ENCODE measurements at places on chromosomes 7 and 10.
A peak's percentile ranks its signal among the peaks of the same experiment; 100 is the strongest.

GRCh38 chr7:15658247-15658646, 28.2 kb downstream of the MEOX2 start:
- DNase-seq = no peak
- no peaks in the 10 kb centered on the region for H3K27me3 ChIP-seq
- H3K4me3 ChIP-seq = no peak overlapping the region
- no peaks in the 10 kb centered on the region for H3K4me1 ChIP-seq
- no peaks in the 10 kb centered on the region for H3K36me3 ChIP-seq

- no peak overlapping the region for H3K27ac ChIP-seq
- no peaks in the 10 kb centered on the region for H3K27me3 ChIP-seq
- no peak for DNase-seq
Measured at GRCh38 chr10:12507165-12507850, 158.0 kb downstream of the CAMK1D start.

GRCh38 chr10:119575991-119576390, 20.8 kb downstream of the TIAL1 start:
- peaks cover 96% of the 10 kb centered on the region for H3K36me3 ChIP-seq
- peaks cover 4% of the 10 kb centered on the region for H3K4me1 ChIP-seq
- H3K27me3 ChIP-seq = no peaks in the 10 kb centered on the region
- peak overlapping the region; percentile 19 for H3K27ac ChIP-seq
- no peak for DNase-seq
- H3K4me3 ChIP-seq = no peak overlapping the region

GRCh38 chr7:20347680-20348079, 17.0 kb downstream of the ITGB8 start:
- H3K27ac ChIP-seq = no peak overlapping the region
- H3K4me1 ChIP-seq = no peaks in the 10 kb centered on the region
- H3K27me3 ChIP-seq = peaks cover 5% of the 10 kb centered on the region
- DNase-seq = no peak
- no peak overlapping the region for H3K4me3 ChIP-seq

- H3K27ac ChIP-seq = no peak overlapping the region
- no peaks in the 10 kb centered on the region for H3K36me3 ChIP-seq
- no peak for DNase-seq
- H3K27me3 ChIP-seq = peaks cover 39% of the 10 kb centered on the region
Measured at GRCh38 chr10:125222515-125223308, 62.3 kb upstream of the CTBP2 start.

- no peaks in the 10 kb centered on the region for H3K27me3 ChIP-seq
- no peak overlapping the region for H3K27ac ChIP-seq
- H3K4me1 ChIP-seq = no peaks in the 10 kb centered on the region
- no peak for DNase-seq
- H3K36me3 ChIP-seq = no peaks in the 10 kb centered on the region
Measured at GRCh38 chr10:13859979-13860654, 273.4 kb downstream of the PRPF18 start.

- no peaks in the 10 kb centered on the region for H3K27me3 ChIP-seq
- H3K4me3 ChIP-seq = no peak overlapping the region
- no peaks in the 10 kb centered on the region for H3K4me1 ChIP-seq
- H3K27ac ChIP-seq = no peak overlapping the region
- H3K36me3 ChIP-seq = no peaks in the 10 kb centered on the region
Measured at GRCh38 chr10:16348891-16349290, 87.9 kb upstream of the PTER start.

DNA sequence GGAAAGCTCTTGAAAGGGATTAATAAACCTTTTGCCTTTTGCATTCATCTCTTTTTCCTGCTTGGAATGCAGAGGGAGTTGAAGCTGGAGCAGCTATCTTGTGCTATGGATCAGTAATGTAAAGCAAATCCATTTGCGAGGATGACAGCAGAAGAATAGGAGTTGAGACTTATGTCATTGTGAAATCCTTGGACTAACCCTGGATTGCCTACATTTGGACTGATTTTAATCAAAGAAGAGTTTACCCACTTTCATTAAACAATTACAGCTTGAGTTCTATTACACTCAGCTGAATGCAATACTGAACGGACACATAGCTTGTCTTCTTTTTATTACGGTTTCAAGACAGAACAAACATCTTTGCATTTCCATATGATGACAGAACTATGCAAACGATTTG, 362.3 kb downstream of the PHF14 start:
- no peaks in the 10 kb centered on the region for H3K27me3 ChIP-seq
- no peaks in the 10 kb centered on the region for H3K36me3 ChIP-seq
- DNase-seq = no peak
- no peak overlapping the region for H3K4me3 ChIP-seq
- no peaks in the 10 kb centered on the region for H3K4me1 ChIP-seq

All from spleen (tissue), 13 donors.